ENCODE measurements at places on chromosomes 7 and 10.

GRCh38 chr10:126147866-126148587, 240.2 kb downstream of the ADAM12 start:
- DNase-seq = no peak

GRCh38 chr10:117574498-117575146, 32.1 kb downstream of the EMX2 start:
- no peak for DNase-seq

- no peak for DNase-seq
Measured at GRCh38 chr10:19825700-19826099, 9.5 kb downstream of the PLXDC2 start.

DNA sequence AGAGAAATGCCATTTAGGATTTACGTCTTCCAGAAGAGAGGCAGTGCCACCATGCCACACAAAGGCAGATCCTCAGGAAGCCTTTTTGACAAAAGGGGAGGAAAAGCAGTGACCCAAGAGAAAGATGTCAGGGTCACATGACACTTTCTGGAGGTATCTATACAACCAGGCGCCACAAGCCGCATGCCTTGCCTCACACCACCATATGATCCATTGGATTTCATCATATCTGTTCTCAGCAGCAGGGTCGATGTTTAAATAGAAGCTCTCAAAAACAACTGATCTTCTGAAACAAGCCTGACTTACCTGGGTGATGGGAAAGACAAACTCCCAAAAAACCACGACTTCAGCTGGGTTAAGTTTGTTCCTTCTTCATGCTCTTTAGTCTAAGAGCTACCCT, 52.5 kb upstream of the UNC5B start:
- no peak for DNase-seq

DNA sequence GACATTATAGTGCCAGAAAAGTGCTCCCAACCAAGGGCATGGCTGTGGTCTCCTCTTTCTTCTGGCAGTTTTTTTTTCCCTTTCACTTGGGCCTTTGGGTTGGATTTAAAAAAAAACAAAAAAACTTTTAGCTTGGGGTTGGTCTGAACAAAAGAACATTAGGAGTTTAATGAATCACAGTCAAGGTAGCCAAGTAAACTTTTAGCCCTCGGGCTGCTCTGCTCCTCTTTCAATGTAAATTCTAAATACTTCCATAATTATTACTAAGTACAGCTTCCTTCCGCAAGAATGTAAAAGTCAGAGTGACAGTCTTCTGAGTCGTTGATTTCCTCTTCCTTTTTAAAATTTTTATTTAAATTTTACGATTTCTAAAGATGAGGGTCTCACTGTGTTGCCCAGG, 79.2 kb downstream of the NRF1 start:
- no peak for DNase-seq

DNA sequence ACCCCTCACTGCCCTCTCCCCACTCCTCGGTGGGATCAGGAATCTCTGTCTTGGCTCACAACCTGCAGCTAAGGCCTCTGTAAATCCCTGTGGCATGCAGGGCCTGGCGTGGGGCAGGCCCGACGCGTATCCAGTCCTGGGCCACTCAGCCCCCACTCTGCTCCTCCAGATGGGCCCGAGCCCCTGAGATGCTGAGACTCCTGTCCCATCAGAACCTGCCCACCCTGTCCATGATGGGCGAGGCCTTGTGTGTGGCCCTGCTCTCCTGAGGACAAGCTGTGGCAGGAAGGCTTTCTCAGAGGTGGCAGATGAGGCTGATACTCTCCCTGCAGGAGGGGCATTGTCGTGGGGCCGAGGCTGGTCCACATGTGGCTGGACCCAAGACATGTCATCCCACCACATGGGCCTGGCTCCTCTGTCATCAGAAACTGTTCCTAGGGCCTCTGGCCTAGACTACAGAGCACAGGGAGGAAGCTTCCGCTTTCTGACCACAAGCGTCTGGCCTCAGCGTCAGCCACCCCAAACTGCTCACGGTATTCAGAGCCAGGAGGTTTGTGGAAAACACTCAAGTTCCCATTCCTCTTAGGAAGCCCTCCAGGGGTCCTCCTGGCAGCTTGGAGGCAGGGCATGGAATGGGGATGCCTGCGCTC, 6.0 kb downstream of the ALOX5 start:
- DNase-seq = no peak

DNA sequence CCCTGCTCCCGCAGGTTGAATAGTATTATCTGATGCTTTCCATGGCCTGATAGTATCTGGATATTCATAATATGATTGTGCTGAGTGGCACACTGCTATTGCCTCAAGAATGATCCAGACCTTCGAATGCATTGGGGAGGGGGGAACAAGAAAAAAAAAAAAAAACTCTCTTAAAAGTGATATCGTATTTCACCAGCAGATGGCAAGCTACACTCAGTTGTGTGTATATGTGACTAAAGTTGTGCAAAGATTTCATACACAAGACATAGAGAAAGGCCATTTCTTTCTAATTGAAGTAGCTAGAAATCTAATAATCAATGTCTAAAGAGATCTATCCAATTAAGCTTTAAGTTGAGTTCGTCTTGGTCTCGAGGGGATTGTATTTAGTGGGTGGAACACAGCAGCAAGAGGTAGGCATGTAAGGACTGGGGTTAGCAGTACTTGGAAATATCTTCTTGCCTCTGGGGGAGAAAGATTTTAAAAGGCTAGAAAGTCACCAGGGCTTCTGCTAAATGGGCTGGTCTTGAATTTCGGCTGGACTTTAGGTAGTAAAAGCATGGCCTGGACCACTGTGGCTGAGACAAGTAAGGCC, 15.3 kb downstream of the SFRP4 start:
- DNase-seq = peak; percentile 23

- DNase-seq = no peak
Measured at GRCh38 chr7:55425141-55425752, 60.1 kb downstream of the LANCL2 start.

GRCh38 chr7:156039194-156039593, 226.9 kb upstream of the SHH start:
- no peak for DNase-seq

- no peak for DNase-seq
Measured at GRCh38 chr7:1651031-1651446, 19.0 kb upstream of the ELFN1 start.

Measured in neuronal stem cell (in vitro differentiated cells).